ENCODE measurements at places on chromosomes 6 and 20.

DNA sequence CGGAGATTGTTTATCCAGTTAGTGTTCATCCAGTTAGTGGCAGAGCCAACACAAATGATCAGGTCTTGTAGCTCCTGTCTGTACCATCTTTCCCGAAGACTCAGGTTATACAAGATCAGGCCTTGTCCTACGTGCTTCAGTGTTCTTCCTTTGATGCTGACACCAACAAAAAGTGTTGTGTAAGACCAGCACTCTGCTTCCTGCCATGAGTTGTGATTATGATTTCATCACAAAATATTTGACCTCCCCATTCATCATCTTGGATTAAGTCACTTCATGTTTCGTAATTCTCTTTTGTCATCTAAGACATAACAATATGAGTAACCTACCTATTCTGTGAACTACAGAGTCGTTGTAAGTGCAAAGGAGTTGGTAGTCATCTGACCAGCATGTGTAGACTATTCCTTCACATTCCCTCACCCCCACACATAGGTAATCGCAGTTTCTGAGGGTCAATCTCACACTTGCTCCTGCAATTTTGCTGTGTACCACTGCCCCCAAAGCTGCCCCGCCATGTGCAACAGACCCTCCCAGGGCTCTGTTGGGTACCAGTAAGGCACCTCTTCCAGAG lies 135.6 kb upstream of the SLC22A23 start:
- DNase-seq: no peak

GRCh38 chr6:136989571-136990241 lies 55.1 kb downstream of the IL20RA start:
- no peak for DNase-seq

DNA sequence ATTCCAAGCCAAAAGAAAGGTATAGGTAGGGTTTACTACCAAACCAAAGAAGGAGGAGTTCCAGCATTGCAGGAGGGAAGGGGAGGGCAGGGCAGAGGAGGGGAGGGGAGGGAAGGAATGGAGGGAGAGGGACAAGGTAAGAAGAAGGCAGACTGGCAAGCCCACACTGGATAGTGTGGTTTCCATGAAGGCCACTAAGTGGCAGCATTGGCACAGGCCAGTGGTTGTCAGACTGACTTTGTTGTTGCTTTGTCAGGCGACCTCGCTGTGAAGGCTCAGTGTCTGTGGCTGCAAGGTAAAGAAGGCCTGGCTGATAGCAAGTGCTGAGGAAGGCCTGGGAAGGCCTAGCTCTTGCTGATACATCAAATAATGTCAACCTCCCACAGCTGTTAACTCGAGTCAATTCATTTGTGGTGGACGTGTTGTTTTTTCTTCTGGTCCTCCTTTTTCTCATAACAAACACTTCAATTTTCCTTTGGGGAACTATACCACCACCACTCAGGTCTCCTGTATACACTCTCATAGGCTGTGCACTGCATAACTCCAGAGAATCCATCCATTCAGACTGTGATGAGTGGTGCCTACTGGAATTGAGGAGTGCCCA lies 7.7 kb upstream of the ZNF334 start:
- peak; percentile 23 for DNase-seq

- DNase-seq: no peak
Measured at GRCh38 chr6:161594412-161594811, 320.6 kb upstream of the AGPAT4 start.

GRCh38 chr6:167733740-167734661 lies 92.7 kb upstream of the AFDN start:
- DNase-seq: no peak

DNA sequence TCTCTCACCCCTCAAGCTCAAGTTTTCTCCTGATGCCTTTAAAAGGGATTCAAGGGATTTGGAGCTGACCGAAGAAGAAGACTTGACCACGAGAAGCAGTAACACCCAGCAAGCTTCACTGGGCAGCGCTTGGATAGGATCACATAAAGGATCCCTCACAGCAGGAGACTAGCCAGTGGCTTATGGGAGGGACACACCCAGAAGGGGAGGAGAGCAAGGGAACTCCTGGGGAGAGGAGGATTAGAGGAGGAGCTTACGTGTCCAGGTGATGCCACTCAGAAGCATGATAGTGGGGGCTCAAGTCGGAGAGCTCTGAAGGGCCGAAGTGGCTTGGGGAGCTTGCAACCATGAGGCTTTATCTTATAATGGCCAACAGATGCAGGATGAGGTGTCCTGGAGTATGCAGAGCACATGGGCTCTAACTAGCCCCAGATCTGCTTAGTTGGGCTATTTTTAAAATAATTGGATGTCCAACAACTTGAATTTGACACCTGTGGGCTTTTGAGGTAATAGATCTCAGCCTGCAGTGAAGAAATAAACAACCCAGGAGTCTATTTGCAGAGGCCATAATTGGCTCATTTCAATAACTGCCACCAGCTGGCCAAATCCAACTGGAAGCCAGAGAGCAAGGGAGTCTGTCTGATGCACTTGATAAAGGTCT lies 137.9 kb upstream of the EXOC2 start:
- no peak for DNase-seq

DNA sequence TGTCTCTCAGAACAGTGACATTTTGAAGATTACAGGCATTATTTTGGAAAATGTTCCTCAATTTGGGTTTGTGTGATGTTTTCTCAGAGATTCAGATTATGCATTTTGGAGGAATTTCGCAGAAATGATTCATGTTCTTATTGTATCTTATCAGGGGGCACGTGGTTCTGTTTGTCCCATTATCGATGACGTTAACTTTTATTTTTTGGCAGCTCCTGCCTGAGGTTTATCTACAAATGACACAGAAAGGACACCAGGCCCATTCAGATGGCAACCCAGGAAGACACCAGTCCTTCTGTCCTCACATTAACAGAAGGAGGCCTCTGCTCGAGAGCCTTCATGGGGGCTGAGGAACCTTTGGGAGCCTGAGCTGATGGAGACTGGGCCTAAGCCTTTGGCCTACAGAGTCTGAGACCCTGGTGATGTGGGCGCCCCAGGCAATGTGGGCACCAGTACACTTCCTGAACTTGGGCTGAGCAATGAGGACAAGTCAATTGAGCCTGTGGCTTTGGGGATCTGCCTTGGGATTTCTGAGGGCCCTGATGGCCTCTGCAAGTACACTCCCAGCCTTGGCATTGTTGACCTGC lies 41.2 kb upstream of the EZR start:
- no peak for DNase-seq

DNA sequence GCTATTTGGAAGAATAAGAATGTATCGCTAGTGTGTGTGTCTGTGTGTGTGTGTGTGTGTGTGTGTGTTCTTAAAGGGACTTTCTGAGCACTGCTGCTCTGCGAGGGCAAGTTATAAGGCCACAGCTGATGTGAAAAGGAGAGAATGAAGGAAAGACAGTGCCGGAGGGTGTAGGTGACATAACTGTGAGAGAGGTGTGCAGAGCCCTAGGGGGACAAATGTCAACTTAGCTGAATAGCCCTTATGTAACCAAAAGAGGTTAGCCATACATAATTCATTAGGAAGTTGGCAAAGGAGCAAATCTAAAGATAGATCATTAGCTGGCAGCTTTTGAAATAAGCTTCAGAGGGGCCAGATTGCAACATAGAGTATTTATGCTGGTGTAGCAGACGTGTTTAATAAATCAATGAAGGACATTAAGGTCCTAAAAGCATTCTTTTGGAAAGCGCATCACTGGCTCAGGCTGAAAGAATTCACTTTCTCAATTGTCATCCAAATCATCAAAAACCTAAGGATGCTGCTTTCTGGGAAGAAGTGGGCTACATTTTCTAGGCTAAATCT lies 81.0 kb downstream of the NDUFAF5 start:
- no peak for DNase-seq

GRCh38 chr6:37241775-37242428 lies 15.7 kb upstream of the TBC1D22B start:
- DNase-seq: no peak

GRCh38 chr6:77072694-77073409 lies 390.4 kb downstream of the HTR1B start:
- no peak for DNase-seq

DNA sequence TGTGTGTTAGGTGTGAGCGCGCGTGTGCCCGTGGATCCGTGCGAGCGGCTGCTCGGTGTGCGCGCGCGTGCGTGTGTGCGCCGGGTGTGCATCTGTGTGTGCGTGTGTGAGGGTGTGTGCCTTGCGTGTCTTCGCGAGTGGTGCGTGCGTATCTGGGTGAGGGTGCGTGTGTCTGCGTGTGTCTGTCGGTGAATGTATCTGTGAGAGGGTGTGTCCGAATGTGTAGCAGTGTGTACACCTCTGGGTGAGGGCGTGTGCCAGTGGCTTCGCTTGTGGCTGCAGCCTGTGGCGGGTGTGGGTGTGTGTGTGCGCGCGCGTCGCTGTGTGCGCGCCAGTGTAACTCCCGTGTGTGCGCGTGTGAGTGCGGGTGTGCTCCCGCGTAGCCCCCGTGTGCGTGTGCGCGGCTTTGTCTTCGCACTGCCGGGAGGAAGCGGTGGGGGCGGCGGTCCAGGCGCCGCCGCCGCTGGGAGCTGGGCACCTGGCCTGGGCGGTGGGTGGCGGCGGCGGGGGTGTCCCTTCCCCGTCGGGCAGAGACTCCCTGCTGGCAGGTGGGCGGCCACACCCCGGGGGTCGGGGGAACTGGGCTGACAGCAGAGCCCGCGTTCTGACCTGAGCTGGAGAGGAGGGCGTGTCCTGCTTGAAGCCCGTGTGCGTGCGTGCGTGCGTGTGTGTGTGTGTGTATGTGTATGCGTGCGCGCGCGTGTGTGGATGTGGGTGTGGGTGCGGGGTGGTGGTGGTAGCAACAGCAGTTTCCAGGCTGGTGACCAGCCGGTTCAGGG lies 61.3 kb upstream of the EPB41L1 start:
- no peak for DNase-seq

DNA sequence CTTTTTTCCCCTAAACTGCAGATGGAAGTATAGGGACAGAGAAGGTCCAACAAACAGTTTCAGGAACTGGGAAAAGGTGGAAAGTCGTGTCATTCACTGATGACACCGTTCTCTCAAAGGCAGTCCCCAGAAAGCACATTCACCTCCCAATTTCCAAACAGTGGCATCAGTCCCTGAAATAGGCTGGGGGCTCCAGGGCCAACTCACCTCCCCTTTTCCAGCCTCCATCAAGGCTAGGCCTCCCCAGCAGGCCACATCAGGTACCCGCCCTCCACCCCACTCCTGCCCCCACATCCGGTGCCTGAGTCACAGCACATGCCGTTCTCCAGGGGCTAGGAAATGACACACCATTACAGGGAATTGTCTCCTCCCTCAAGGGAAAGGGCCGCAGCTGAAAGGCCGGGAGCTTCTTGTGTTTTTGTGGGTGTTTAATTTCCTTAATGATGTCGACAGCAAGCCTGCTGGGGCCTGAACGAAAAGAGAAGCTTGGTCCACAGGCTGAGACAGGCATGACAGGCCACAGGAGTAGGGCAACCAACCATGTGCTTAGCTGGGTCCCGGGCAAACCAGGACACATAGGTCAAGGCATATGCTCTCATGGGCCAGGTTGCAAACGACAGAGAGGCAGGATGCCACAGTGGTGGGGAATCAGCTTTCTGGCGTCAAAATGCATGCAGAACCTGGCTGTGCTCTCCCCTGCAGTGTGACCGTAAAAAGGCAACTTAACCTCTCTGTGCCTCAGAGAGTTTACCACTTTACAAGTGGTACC lies 39.2 kb downstream of the ZMYND8 start:
- no peak for DNase-seq

- peak; percentile 49 for DNase-seq
Measured at GRCh38 chr6:16762550-16763477, 1.6 kb upstream of the ATXN1 start.

DNA sequence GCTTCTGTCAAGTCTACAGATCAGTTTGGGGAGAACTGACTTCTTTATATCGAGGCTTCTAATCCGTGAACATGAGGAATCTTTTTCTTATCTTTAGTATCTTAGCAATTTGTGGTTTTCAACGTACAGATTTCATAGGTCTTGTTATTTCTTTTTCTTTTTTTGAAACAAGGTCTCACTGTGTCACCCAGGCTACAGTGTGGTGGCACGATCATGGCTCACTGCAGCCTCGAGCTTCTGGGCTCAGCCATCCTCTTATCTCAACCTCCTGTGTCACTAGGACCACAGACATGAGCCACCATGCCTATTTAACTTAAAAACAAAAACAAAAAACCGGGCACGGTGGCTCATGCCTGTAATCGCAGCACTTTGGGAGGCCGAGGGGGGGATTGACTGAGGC lies 29.3 kb downstream of the DNAJC5 start:
- DNase-seq: no peak

DNA sequence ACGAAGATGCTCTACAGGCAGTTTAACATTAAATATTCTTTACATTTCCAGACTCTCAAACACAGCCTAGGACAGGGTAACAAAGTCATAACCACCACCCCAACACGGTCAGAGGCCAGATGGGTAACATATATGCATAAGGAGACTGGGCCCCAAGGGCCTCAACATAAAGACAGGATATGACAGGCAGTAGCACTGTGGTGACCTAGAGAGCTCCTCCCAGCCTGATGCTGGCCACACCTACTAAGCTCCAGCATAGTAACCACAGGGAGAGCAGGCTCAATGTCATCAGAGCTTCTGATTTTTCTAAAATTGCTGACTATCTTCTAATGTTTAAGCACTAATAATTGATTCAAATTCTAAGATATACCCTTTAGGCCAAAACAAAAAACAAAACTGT lies 21.7 kb downstream of the SMLR1 start:
- DNase-seq: no peak

GRCh38 chr6:81838724-81839426 lies 86.4 kb upstream of the TENT5A start:
- DNase-seq: no peak

DNA sequence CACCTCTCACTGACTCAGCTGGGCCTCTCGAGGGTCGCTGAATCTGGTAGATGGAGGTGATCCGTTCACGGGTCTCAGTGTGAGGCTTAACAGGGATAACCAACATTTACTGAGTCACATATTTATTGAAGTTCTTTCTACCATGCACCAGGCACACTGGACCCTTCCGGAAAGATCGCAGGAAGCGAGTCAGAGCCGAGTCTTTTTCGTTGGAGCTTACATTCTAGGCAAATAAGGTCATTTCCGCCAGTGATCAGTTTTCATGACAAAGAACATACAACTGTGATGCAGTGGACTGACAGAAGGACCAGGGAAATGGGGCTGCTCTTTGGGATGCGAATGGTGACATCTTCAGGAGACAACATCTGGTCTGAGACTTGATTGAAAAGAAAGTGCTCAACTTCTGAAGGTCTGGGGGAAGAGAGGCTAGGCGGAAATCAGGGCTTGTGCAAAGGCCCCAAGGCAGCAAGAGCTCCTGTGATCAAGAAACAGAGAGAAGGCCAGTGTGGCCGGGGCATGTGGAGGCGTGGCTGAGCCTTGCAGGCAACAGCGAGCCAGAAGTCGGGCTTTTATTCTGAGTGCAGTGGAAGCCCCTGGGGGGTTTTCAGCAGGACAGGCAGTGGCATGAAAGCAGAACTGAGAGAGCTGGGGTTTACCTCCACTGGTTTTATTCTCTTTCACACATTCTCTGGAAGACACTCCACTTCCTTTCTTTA lies 56.7 kb downstream of the APCDD1L start:
- DNase-seq: no peak

DNA sequence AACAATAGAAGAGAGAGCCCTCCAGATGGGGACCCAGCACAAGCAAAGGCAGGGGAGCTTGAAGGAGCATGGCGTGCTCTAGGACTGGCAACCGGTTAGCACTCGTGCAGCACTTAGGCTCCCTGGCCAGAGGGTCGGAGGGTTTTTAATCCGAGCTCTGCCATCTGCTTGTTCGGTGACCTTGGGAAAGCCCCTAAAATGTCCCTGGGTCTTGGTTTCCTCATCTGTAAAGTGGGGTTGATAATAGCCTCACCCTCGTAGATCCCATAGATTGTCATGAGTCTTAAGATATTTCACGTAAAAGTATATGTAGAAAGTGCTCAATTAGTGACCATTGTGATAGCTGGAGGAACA lies 16.6 kb upstream of the HCK start:
- DNase-seq: no peak

- DNase-seq: no peak
Measured at GRCh38 chr20:49171909-49172308, 16.2 kb downstream of the STAU1 start.

Data from KG1 (cell line).